ENCODE measurements at places on chromosomes 5 and 9. TPM values are rescaled to one million over a fixed set of nuclear protein-coding genes. Genes with fewer than 3 reads are reported as not detected.

Gene PPP2CA
- total RNA-seq, result 43.4 TPM

Gene PRXL2C
- total RNA-seq, result 16.2 TPM

Gene QRFP
- not detected for total RNA-seq

Gene BAAT
- not detected for total RNA-seq

Gene SLC35A4
- total RNA-seq, result 14.9 TPM

Gene CNTNAP3
- total RNA-seq, result 0.18 TPM

Gene TBCA
- total RNA-seq, result 112 TPM

Gene TRIP13
- total RNA-seq, result 3.4 TPM

Gene SPATA6L
- 0.43 TPM for total RNA-seq

Gene NRARP
- total RNA-seq, result 0.09 TPM

Gene POU5F2
- 0.55 TPM for total RNA-seq

Gene FBXO38
- 54.6 TPM for total RNA-seq

Gene SNCAIP
- 19.4 TPM for total RNA-seq

Gene LHX3
- total RNA-seq, result not detected

Gene C5orf52
- not detected for total RNA-seq

Gene PLAC8L1
- not detected for total RNA-seq

Gene RMRP
- total RNA-seq, result 90,129 TPM

Gene FCN2
- total RNA-seq, result not detected

Gene GARNL3
- 1.9 TPM for total RNA-seq

Gene SUSD3
- total RNA-seq, result 1.1 TPM

Gene LCN15
- total RNA-seq, result not detected

Gene SELENOP
- 131 TPM for total RNA-seq

Gene TLX3
- not detected for total RNA-seq

Gene HSPB3
- not detected for total RNA-seq

Gene ADAMTS13
- 1.00 TPM for total RNA-seq

Gene CYSRT1
- total RNA-seq, result 0.18 TPM

Gene NDUFS4
- total RNA-seq, result 106 TPM

Gene RORB
- total RNA-seq, result 0.92 TPM

Gene PCDHGA6
- total RNA-seq, result 3.2 TPM

Gene ITK
- under 0.01 TPM for total RNA-seq

Gene TNFSF15
- 0.55 TPM for total RNA-seq

Gene SPATA31E1
- not detected for total RNA-seq

Gene TMEM174
- not detected for total RNA-seq

Gene STING1
- total RNA-seq, result 26.9 TPM

Gene FAXDC2
- 6.0 TPM for total RNA-seq

Gene HNRNPK
- total RNA-seq, result 463 TPM

Gene ELAVL2
- total RNA-seq, result 0.14 TPM

Gene CDH6
- total RNA-seq, result 40.0 TPM

Gene SLC25A46
- 87.9 TPM for total RNA-seq

Gene COL5A1
- 247 TPM for total RNA-seq

Gene RNF183
- not detected for total RNA-seq

Gene PCDHGA11
- 6.4 TPM for total RNA-seq

Gene S100Z
- not detected for total RNA-seq

Gene TEX53
- total RNA-seq, result not detected

Gene TMEM38B
- 8.7 TPM for total RNA-seq

Gene PCDHB9
- total RNA-seq, result 0.09 TPM

Gene GRM6
- total RNA-seq, result not detected

Gene SPINK14
- total RNA-seq, result not detected

Gene OBP2B
- total RNA-seq, result not detected

Gene FGFR4
- 19.8 TPM for total RNA-seq

Gene TMEM245
- total RNA-seq, result 30.2 TPM

Gene DPH7
- 18.4 TPM for total RNA-seq

Data from smooth muscle cell of bladder (primary cell).